ENCODE measurements at places on chromosomes 12 and 14.

DNA sequence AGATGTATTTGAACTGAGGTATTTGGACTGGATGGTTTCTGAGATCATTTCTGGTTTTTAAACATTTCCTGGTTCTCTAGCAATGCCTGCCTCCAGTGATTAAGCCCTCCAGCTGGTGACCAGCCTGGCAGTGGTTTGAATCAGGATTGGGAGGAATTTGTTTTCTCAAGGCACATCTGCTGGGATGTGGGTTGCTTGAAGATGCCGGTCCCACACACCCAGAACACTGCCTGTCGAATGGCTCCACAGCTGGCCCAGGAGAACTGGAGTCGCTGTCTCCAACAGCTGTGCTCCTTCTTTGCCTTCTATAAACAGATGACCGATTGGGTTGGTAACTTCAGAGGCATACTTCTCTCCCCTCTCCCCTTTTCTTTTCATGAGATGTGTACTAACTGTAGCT, 258.0 kb upstream of the DDHD1 start:
- no peak for DNase-seq
- H3K4me3 ChIP-seq: no peak overlapping the region
- no peaks in the 10 kb centered on the region for H3K36me3 ChIP-seq
- H3K27me3 ChIP-seq: no peaks in the 10 kb centered on the region
- no peak overlapping the region for H3K27ac ChIP-seq

- no peaks in the 10 kb centered on the region for H3K27me3 ChIP-seq
- no peak overlapping the region for H3K27ac ChIP-seq
- peaks cover 19% of the 10 kb centered on the region for H3K4me1 ChIP-seq
- H3K4me3 ChIP-seq: no peak overlapping the region
- no peak for DNase-seq
Measured at GRCh38 chr14:69142101-69142500, 10.8 kb downstream of the DCAF5 start.

DNA sequence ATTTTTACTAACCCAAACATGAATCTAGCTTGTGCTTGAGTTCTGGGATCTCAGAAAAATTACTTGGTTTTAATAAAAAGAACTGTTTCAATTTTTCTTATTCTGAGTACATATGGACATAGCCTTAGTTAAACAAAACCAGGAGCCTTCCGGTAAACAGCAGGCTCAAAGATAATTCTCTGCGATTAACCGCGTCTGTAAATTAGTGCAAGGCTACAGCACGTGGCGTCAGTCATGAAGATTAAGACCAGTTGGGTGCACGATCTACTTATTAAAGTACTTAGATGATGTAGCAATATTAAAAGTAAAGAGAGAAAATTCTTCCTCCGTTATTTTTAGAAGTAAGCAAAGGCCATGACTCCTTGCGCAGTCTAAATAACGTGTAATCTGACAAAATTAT, 700 bp downstream of the KCNJ8 start:
- no peaks in the 10 kb centered on the region for H3K36me3 ChIP-seq
- no peak for DNase-seq
- H3K27ac ChIP-seq: no peak overlapping the region

DNA sequence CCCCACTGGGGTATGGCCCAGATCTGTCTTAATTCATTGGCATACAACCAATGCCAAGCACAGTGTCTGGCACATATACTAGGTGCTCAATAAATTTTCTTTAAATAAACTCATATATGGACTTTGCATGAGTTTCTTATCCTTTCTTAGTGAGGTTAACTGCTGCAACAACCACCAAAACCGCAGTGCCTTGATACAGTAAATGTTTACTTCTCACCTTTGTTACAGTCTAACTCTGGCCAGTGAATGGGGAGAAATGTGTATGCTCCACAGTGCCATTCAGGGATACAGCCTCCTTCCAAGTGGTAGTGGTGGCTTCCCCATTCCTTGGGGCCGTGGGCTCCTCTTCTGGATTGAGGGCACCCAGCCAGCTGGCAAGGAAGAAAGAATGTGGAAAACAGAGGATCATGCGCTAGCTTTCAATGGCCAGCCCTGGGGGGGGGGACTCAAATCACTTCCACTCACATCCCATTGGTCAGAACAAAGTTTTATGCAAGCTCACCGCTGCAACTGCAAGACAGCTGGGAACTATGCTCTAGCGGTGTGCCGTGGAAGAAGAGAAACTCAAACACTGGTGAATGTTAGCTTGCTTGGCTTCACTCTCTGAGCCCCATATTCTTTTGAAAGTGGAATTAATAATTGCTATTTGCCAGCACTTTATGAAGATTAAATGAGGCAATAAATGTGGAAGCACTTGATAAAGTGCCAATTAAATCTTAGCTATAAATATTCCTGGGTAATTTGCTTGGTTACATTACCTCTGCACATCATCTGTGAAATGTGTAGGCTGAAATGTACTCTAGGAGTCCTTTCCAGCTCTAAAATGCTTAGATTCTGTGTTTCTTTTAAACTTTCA, 51.0 kb upstream of the SOCS2 start:
- DNase-seq: no peak
- no peak overlapping the region for H3K4me3 ChIP-seq
- H3K27ac ChIP-seq: no peak overlapping the region
- H3K4me1 ChIP-seq: peaks cover 3% of the 10 kb centered on the region

DNA sequence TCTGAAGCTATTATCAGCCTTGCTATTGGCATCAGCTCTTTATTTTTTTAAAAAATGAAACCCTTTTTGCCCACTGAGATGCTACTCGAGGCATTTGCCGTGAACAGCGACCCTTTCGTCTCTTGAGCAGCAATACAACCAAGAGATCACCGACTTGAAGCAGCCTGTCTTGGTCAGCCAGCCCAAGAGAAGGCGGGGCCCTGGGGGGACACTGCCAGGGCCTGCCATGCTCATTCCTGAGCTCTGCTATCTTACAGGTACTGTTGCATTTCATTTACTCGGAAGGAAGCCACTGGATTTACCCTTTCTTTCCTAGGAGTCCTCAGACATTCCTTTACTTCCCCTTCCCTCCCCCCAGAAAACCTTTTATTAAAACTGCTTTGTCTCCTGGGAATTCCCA, 16.7 kb downstream of the PIWIL1 start:
- H3K36me3 ChIP-seq: no peaks in the 10 kb centered on the region
- peaks cover 5% of the 10 kb centered on the region for H3K4me1 ChIP-seq
- H3K27ac ChIP-seq: no peak overlapping the region
- no peaks in the 10 kb centered on the region for H3K27me3 ChIP-seq
- no peak for DNase-seq

DNA sequence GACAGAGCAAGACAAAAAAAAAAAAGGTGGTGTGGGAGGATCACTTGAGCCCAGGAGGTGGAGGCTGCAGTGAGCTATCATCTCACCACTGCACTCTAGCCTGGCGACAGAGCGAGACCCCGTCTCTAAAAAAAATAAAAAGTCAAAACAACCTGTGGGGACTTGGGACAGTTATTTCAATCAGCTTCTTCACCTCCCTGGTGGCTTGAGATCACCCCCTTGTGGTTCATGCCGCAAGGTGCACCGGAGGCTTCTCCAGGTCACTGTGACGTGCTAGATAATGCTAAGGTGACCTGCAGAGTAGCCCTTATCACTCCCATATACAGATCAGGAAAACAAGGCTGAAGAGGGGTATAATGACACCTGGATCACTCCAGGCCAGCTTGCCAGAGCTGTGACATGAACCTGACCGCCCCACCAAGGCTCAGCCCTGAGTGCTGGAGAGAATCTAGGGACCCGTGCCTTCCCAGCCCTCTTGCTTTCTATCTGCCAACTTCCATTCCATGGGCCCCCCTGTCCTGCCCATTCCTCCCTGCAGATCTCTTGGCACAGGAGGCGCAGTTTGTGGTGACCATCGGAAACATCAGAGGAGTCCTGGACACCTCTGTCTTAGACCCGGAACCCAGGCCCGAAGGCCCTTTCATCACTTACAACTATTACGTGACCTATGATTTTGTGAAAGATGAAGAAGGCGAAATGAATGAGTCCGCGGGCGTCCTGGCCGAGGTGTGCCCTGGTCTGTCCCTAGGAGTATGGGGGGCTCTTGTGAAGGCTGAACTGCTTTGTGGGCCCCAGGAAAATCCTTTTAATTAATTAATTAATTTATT, 8.1 kb downstream of the LRRC43 start:
- no peaks in the 10 kb centered on the region for H3K4me1 ChIP-seq
- H3K4me3 ChIP-seq: no peak overlapping the region
- H3K27ac ChIP-seq: no peak overlapping the region
- peak; percentile 83 for DNase-seq
- H3K36me3 ChIP-seq: no peaks in the 10 kb centered on the region

- peak; percentile 36 for DNase-seq
- peaks cover 2% of the 10 kb centered on the region for H3K27me3 ChIP-seq
- no peak overlapping the region for H3K4me3 ChIP-seq
- H3K4me1 ChIP-seq: peaks cover 12% of the 10 kb centered on the region
- no peaks in the 10 kb centered on the region for H3K36me3 ChIP-seq
Measured at GRCh38 chr14:50666772-50667683, 1.1 kb downstream of the SAV1 start.

Data from activated CD8-positive, alpha-beta T cell treated with anti-CD3 and anti-CD28 coated beads, Interleukin-2, amount 10 ng/mL, durations not matched to agents 7 days and 5 days (primary cell).